ENCODE measurements at places on chromosomes 2 and 18.

- DNase-seq, result no peak
Measured at GRCh38 chr2:222646008-222646407, 9.9 kb downstream of the FARSB start.

GRCh38 chr18:66558773-66559172 lies 45.1 kb downstream of the CDH19 start:
- no peak for DNase-seq

DNA sequence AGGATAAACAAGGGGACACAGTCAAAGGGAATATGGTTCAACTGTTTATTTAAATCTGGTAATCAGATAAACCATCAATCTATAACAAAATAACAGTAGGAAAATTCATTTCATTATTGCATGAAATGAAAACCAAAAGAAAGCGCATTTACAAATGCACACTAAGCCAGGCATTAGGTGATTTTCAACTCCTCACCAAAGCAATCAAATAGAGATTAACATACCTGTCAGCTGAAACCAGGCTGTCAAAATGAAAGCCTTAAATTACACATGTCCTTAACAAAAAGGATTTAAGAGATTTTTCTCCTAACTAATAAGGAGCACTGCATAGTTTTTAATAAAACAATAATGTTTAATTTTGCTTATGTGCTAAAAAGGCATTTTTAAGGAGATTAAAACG lies 23.0 kb downstream of the STK39 start:
- DNase-seq, result no peak

- no peak for DNase-seq
Measured at GRCh38 chr2:85033388-85033787, 62.4 kb downstream of the KCMF1 start.

DNA sequence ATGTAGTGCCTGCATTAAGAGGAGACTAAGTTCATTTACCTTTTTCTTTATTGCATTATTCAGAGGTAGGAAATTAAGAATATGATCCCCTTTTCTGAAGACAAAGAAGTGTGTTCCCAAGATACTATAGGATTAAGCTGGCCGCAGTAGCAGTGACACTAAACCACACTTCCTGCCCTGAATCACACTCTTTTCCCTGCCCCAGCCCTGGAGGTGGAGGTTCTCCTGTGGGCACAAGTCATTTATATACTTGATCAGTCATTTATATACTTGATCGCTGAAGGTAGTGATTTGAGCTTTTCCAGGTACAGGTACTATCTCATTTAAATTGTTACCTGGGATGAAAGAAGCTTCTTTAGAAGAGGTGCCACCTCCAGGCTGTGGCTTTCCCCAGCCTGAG lies 78.6 kb downstream of the ARMC9 start:
- no peak for DNase-seq

DNA sequence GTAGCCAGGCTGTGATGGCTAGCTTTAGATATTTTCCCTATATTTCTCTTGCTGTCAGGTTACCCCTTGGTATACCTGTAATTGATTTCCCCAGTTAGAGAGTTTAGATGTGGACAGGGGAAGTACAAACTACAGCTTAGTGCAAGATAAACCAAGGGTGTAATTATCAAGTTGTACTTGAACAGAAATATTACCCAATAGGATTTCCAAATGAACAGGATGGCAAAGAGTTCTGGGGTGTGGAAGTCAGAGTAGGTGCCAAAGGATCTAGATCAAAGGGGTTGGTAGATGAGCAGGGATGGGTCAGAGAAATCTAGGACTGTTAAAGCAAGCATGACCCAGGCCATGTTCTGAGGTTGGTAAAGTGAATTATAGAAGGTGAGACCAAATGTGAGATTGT lies 585.2 kb downstream of the CCDC85A start:
- no peak for DNase-seq

DNA sequence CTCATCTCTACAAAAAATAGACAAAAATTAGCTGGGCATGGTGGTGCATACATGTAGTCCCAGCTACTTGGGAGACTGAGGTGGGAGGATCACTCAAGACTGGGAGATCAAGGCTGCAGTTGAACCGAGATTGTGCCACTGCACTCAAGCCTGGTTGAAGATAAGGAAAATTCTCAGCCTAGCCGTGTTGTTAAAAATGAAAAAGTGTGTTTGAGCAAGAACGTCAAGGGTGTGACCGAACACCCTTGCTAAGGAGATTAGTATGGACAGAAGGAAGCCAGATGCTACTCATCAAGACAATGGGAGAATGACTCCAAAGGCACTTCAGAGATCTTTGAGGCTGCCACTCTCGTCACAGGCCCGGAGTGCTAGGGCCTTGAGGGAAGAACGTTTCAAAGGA lies 70.0 kb upstream of the NDUFV2 start:
- DNase-seq, result no peak

DNA sequence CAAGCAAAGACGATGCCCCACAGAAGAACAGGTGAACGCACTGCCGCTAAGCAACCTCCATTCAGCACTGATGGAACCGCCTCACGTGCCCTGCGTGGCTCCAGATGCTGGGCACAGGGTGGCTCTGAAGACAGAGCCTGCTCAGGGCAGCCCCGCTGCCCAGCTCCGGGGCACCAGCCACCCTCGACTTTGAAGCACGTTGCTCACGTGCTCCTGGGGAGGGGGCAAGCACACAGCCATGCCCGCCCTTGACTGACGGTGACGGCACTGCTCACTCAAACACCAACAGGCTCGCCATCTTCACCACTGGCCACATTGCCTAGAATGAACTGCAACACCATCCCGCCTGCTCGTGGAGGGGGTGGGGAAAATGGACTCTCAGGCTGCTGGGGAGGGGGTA lies 251.3 kb downstream of the HDAC4 start:
- DNase-seq, result no peak

- no peak for DNase-seq
Measured at GRCh38 chr18:75276818-75277609, 66.4 kb downstream of the TSHZ1 start.

- DNase-seq, result no peak
Measured at GRCh38 chr18:48295586-48296311, 113.4 kb downstream of the ZBTB7C start.

DNA sequence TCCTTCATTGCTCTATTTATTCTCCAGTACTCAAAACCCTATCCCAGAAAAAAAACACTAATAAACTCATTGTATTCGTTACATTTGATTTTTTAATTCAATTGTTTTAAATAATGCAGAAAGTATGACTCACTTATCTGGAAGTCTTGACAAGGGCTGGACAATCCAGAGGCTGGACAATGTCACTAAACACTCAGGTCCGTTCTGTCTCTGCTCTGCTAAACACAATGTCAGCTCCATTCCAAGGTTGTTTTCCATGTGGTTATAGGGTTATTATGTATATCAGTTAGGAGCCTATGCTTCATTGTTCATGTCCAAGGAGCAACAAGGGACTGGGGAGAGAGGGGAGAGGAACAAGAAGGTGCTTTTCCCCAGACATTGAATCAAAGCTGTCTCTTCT lies 125.5 kb downstream of the IRS1 start:
- DNase-seq, result no peak

- DNase-seq, result no peak
Measured at GRCh38 chr2:222526480-222527277, 102.3 kb downstream of the SGPP2 start.

GRCh38 chr18:37787452-37787851 lies 221.9 kb upstream of the CELF4 start:
- DNase-seq, result no peak

DNA sequence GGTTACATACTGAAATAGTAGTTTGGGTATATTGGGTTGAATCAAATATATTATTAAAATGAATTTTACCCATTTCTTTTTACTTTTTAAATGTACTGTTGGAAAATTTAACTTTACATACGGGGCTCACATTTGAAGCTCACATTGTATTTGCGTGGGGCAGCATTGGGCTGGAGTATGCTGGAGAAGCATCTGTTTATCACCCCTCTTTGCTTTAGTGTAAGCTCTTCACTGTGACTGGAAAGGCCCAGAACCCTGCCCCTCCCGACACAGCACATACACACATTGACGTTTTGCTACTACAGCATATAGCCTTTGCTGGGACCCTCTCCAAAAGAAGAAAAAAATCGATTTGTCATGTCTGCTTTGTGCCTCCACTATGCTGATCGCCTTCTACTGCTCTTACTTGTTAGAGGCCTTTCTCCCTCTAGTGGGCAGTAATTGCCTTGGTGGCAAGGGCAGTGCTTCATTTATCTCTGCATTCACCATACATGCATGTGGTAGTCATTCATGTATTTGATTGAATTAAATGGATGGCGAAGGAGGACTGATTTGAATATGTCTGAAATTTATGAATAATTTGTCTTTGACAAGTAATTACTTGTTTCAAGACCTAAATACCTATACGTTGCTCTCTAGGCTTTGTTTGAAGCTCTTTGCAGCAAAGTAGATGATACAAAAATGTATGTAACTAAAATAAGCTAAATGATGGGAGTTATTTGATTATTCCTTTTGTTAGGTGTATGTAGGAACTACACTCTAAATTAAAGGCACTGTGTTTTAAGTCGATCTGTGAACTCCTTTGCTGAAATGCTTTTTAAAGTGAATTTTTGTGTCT lies 37.4 kb downstream of the VAPA start:
- DNase-seq, result no peak

- no peak for DNase-seq
Measured at GRCh38 chr2:142234741-142235140, 103.9 kb upstream of the LRP1B start.

GRCh38 chr2:64862623-64863022 lies 126.6 kb upstream of the SLC1A4 start:
- DNase-seq, result no peak

DNA sequence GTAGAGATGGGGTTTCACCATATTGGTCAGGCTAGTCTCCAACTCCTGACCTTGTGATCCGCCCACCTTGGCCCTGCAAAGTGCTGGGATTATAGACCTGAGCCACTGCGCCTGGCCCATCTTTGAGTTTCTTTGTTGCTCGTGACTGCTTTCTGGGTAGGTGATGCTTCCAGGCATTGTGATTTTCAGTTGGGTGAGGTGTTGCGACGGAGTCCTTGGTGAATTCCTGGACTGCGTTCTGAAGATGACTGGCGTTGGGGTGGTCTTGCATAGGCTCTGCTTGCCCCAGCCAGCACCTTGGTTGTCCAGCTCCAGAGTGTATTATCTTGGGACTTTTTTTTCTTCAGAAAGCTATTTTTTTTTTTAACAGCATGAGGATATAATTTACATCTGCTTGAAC lies 103.4 kb downstream of the DCDC2C start:
- DNase-seq, result no peak

- DNase-seq, result no peak
Measured at GRCh38 chr2:149799013-149799705, 211.6 kb upstream of the MMADHC start.

- DNase-seq, result no peak
Measured at GRCh38 chr2:86468162-86469033, 27.2 kb downstream of the KDM3A start.

- DNase-seq, result no peak
Measured at GRCh38 chr2:109421101-109421500, 192.7 kb downstream of the SEPTIN10 start.

DNA sequence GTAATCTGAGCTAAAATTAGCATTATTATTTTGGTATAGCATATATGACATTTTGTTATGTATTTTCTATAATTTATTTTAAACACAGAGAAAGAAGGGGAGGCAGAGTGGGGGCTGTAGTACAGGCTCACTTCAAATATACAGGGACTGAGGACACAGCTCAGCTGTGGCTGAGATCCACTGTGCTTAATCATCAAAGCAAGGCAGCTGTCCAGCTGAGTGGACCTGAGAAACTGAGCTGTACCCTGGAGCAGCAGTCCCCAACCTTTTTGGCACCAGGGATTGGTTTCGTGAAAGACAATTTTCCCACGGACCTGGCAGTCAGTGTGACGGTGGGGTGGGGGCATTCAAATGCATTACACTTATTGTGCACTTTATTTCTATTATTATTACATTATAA lies 687.2 kb downstream of the RNF144A start:
- DNase-seq, result no peak

DNA sequence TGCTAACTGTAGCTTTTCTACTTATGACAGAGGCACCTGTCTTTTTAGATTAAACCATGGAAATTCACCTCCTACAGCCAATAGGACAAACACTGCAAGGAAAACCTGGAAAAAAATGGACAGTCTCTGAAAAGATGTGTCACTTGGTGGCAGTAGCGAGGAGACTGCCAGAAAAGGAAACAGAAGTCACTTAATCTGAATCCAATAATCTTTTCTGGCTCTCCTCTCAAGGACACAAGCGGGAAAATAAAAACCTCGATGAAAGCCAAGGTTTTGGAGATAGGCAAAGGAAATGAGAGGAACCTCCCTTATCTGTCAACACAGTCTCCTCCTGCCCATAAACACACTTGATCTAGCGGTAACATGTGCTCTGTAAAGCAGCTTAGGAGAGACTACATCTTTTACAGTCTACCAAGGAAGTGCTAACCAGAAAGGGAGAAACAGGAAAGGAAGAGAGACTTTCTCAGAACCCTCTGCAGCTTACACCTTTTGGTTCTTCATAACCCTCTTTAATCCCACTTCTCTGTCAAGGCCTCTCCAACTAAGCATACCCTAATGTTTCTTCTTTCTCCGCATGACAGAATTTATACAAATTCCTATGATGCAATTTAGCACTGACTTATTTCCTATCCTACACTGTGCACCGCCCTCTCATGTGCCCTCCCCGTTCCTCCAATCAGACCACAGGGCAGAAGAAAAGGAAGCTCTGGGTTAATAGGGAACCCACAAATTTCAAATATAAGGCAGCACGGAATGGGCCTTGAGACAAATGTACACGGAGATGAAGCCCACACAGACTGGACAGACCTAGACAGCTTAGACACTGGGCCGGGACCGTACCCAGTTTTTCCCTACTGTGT lies 52.8 kb downstream of the CLASP1 start:
- no peak for DNase-seq
